ENCODE measurements at places on chromosomes 5 and 9.

GRCh38 chr9:135381762-135382310, 97.7 kb upstream of the PPP1R26 start:
- DNase-seq = no peak

DNA sequence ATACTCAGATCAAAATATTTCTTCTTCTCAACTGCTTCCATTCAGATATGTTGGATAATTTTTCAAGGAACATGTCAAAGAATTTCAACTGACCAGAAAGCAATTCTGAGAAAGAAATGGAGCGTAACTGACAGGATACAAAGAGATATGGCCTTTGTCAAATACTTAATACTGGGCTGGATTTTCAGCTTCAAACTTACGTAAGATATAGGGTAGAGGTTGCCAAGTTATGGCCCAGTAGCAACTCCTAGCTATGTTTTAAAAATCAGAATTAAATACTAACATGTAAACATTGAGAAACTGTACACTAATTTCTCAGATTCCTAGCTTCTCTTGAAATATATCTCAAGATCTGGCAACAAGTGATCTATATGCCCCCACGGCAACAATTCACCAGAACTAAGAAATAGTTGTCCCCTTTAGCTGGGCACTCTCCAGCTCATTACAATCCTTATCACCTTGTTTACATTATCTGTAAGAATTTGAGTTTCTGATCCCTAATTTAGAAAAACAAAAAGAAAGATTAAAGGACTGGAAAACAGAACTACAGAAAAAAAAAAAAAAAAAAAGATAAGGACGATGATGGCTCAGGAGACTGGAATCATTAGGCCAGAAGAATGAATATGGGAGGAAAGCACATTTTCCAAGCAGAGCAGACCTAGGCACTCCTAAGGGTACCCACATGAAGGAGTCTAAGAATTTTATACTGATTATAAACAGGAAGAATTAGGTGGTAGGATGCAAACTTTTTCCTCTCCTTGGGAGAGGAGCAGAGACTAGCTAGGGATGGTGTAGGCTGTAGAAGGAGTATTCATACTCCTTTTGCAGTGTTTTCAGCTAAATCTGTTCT, 23.0 kb downstream of the INIP start:
- no peak for DNase-seq

GRCh38 chr5:150670275-150670947, 9.4 kb downstream of the MYOZ3 start:
- no peak for DNase-seq

GRCh38 chr9:70590315-70590677, 175.8 kb upstream of the KLF9 start:
- no peak for DNase-seq

DNA sequence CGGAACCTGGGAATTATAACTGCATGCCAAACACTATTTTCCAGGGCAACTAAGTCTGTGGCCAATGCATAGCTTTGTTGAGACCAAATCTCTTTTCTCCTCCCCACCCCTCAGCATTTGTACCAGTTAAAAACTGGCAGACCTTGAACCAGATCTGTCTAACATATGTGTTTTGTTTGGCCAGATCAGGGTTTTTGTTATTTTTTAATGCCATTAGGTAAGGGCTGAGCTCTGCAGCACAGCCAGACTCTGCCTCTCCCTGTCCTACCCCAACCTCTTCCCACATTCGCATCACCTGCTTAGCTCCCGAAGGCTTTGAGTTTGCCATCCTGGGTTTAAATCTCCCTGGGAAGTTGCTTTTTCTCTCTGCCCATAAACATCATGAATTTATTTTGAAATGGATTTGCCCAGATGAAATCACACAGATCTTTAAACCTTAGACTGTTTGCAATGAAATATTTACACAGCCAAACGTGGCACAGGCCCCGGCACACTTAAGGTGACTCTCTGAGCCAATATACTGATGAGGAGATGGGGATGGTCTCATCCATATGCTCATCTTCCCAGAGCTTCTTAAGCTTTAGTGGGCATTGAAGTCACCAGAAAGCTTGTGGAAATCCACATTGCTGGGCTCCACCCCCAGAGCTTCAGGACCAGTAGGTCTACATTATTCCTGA, 54.0 kb upstream of the ALDH1B1 start:
- no peak for DNase-seq

DNA sequence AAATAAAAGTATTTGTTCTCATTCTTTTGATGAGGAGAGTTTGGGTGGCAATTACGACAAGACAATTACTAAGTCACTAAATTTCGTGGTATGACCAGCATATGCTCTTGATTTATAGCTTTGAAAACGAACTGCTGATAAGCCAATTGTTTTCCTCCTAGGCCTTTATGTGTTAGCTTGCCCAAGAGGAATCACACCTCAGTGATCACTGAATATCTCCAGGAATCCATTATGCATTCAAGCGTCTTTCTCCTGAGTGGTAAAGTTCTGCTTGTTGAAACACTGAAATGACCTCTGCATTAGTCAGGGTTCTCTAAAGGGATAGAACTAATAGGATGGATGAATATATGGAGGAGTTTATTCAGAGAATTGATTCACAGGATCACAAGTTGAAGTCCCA, 677.7 kb upstream of the MEF2C start:
- no peak for DNase-seq

- no peak for DNase-seq
Observed at GRCh38 chr5:71769287-71769686, 50.2 kb downstream of the CARTPT start.

DNA sequence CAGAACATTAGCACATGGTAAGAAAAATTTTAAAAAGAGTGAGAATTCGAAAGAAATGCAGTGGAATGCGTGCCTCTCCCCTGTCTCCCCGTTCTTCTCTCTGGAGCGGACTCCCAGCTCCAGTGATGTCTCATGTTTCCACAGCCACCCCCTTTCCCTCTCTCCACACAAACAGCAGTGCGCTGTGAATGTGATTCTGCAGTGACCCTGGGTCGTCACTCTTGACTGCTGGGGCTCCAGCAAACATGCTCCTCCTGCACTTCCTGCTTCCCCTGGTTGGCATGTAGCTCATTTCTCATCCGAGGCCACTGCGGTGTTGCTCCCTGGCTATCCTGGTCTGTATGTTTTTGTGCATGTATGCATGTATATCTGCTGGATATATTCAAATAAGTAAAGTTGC, 13.3 kb downstream of the PHF2 start:
- DNase-seq = no peak

DNA sequence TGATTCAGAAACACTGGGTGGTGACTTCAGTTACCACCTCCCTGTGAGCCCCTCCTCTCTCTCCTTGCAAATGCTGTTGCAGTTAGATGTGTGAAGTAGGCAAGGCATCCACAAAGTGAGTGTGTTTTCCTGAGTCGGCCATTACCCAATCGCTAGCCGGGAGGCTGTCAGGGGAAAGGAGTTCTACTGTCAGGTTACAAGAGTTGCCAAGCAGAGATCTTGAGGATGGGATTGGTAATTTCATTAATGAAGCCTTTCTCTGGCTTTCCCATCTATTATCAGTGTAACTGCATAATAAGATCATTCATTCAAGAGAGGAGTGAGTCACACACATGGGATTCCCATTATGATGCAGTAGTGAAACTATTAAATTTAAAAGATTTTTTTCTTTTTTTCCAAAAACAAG, 106.9 kb downstream of the GLDC start:
- no peak for DNase-seq

DNA sequence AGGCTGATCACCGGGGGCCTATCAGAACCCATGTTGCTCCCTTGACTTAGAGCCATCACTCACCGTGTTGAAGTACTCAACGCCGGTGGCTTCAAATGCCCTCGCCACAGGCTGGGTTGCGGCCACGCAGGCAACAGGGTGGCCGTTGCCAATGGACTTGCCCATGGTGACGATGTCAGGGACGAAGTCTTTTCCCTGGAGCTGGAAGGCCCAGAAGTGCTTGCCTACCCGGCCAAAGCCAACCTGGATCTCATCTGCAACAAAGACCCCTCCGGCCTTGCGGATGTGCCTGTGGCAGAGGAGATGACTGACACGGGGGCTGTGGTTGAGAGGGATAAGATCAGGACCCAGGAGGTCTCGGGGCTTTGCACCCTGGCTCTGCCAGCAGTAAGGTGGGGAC, 10.3 kb downstream of the PHYKPL start:
- DNase-seq = no peak

- no peak for DNase-seq
Observed at GRCh38 chr5:41522193-41522786, 11.9 kb upstream of the PLCXD3 start.

DNA sequence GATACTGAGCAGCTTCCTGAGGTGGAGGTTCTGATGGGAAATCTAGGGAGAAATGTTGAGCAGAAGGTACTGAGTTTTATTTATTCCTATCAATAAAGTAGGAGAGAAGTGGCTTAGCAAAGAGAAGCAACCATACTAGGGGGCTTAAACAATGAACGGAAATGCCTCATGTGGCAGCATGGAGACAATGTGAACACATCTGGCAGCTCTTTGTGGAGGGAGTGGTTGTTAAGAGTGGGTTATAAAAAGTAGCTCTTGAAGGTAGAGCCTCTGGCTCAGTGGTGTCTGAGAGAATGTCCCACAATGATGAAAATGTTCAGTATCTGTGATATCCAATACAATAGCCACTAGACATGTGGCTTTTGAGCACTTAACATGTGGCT, 52.7 kb upstream of the EQTN start:
- no peak for DNase-seq

- DNase-seq = no peak
Observed at GRCh38 chr9:94895668-94896067, 169.2 kb downstream of the AOPEP start.

- DNase-seq = no peak
Observed at GRCh38 chr5:65874241-65874640, 52.1 kb upstream of the ERBIN start.

GRCh38 chr5:14036947-14037346, 92.5 kb upstream of the DNAH5 start:
- DNase-seq = no peak

GRCh38 chr5:119273391-119273839, 82.4 kb upstream of the TNFAIP8 start:
- no peak for DNase-seq

GRCh38 chr5:57004800-57005199, 52.9 kb upstream of the MIER3 start:
- DNase-seq = no peak

DNA sequence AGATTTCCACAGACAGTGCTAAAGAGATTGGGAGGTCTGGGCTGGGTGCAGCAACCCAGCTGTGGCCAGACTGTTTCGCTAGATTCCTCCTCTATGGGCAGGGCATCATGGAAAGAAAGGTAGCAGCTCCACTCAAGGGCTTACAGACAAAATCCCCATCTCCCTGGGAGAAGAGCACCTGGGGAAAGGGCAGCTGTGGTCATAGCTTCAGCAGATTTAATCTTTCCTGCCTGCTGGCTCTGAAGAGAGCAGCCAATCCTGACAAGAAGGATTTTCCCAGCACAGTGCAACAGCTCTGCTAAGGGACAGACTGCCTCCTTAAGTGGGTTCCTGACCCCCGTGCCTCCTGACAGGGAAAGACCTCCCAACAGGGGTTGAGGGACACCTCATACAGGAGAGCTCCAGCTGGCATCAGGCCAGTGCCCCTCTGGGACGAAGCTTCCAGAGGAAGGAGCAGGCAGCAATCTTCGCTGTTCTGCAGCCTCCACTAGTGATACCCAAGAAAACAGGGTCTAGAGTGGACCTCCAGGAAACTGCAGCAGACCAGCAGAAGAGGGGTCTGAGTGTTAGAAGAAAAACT, 1379.3 kb upstream of the ACO1 start:
- no peak for DNase-seq

GRCh38 chr5:29252390-29252789, 1941.1 kb upstream of the CDH6 start:
- DNase-seq = no peak

DNA sequence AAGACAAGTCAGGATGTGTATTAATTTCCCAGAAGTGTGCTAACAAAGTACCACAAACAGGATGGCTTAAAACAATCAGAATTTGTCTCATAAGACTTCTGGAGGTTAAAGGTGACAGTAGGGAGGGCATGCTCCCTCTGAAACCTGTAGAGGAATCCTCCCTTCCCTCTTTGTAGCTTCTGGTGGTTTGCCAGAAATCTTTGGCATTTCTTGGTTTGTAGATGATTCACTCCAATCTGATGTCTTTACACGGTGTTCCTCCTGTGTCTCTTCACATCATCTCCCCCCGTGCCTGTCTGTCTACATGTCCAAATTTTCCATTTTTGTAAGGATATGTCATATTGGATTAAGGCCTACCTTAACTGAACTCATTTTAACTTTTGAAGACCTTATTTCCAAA, 471.5 kb downstream of the ZNF608 start:
- DNase-seq = no peak

- no peak for DNase-seq
Observed at GRCh38 chr9:98594546-98595160, 114.1 kb downstream of the GABBR2 start.

- DNase-seq = no peak
Observed at GRCh38 chr5:43635374-43635773, 32.4 kb downstream of the NNT start.

DNA sequence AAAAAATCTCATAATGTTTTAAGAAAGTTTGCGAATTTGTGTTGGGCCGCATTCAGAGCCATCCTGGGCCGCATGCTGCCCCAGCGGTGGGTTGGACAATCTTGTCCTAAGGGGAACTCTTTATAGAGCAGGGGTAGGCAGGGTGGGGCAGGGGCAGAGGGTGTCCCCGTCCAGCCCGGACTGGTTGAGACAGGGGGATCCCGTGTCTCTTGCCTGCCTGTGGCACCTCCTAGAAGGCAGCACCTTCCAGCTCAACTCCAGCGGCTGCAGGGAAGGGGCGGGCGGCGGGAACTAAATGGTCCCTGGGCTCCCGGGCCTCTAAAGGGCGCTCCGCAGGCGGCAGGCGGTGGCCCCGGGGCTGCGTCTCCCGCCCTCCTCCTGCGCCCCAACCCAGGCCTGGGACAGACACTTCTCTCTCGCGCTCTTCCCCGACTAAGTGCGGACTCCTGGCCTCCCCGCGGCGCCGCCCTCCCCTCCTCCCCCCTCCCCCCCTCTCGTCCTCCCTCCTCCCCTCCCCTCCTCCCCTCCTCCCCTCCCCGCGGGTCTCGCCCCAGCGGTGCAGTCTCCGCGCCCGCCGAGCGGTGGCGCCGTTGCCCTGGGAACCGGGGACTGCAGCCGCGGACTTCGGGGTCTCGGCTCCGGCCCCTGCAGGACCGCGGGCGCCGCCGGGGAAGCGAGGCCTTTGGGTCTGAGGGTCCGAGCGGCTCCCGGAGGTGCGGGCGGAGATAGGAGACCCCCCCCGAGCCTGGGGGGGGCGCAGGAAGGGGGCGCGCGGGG, 132.6 kb downstream of the MRPL36 start:
- peak; percentile 41 for DNase-seq

All from stimulated activated CD8-positive, alpha-beta memory T cell treated with anti-CD3 and anti-CD28 coated beads, Interleukin-2, amount 100 ng/mL, for 48 hours (primary cell).